ENCODE measurements at places on chromosomes 12 and 14.

GRCh38 chr14:72742838-72743195, 151.1 kb downstream of the DPF3 start:
- no peak for DNase-seq

DNA sequence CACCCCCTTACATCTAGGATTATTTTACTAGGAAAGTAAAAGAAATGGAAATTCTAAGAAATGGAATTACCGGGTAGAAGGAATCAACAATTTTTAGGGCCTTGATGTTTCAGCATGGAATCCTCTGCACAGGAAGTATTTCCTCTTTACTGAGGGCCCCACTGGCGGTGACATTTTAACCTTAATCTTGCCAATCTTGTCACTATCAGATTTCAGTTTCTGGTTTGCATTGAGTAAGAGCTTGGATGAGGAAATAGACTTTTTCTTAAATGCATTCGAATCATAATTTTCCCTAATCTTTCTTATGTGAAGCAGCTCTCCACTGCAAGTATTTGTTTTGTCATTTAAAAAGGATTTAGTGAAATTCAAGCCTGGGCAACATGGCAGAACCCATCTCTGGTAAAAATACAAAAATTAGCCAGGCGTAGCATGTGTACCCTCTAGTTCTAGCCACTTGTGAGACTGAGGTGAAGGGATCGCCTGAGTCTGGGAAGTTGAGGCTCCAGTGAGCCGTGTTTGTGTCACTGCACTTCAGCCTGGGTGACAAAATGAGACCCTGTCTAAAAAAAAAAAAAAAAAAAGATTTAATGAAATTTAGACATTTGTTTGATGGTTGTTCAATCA, 40.7 kb downstream of the TPCN1 start:
- DNase-seq = no peak

DNA sequence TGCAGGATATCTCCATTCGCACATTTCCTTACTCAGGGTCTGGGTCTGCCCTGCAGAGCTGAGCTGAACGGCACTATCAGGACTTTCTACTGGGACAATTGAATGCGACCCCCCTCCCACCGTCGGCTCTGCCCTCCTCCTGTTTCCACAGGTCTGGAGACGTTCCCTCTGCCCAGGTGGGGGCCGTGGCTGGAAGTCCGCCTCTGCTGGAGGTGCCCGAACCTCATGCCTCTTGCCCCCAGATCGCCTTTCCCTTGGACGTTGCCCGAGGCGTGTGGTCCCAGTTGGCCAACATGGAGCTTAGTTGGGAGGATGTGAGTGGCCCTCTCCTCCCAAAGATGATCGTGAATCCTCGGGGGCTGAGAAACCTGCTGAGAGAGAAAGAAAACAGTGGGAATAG, 21.2 kb upstream of the KLC1 start:
- no peak for DNase-seq

DNA sequence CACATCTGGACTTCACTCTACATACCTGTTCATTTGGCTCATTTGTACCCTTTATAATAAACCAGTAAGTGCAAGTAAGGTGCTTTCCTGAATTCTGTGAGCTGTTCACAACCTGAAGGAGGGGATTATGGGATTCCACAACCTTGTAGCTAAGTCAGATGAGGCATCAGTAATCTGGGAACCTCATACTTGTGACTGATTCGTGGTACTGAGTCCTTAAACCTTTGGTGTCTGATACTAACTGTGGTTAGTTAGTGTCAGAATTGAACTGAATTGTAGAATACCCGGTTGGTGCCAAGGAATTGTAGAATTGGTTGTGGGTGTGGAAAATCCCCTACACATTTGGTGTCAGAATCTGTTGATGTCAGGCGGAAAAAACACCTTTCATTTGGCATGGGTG, 83.4 kb downstream of the TMX1 start:
- DNase-seq = no peak

DNA sequence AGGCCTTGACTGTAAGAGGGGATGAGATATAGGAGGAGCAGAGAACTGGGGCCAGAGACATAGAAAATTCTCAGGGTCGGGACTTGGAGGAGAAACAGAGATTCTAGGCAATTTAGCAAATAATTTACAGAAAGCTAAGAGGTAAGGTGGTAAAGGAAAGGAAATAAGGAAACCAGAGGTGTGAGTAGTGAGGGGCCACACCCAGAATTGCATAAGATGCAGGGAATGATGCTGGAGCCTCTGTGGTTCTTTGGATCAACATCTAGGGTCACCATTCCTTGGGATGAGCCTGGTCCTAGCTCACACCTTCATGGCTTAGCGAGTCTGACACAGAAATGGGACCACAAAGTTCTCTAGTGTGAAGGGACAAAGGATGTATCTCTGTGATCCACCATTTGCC, 949 bp upstream of the SDR9C7 start:
- DNase-seq = no peak

DNA sequence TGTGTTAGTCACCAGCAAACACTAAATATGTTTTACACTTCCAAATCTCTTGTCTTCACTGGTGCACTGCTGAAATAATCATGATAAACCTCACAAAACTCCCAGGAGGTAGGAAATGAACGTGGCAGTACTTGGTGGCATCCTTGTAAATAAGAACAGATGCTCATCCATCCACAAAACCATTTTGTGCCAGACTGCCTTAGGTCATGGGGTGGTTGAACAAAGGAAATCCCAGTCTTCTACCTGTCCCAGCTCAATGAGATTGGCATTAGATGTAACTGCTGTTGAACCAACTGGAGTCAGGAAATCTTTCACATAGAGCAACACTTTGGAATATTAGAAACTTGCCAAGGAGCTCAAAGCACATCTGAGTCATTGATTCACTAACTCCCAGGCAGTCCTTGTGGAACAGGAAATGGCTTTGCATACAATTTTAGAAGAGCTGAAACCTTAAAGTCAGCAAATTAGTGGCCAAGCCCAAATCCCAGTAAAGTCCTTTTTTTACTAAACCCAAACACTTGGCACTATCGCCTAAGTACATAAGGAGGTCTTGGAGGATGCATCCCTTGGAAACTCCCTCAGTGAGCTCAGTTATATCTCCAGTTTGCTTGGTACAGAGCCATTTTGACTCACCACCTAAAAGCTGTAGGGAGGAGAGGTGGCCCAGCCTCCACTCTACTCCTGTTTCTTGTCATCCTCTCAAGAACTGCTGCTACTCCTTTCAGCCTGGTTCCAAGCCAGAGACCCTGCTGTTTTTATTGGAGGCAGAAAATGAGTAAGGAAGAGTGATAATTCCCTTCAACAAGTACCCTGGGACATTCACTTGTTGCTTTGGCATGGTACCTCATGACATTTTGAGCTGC, 208.0 kb downstream of the NOVA1 start:
- DNase-seq = peak; percentile 25

- no peak for DNase-seq
Measured at GRCh38 chr14:75222208-75222701, 45.8 kb upstream of the TMED10 start.

DNA sequence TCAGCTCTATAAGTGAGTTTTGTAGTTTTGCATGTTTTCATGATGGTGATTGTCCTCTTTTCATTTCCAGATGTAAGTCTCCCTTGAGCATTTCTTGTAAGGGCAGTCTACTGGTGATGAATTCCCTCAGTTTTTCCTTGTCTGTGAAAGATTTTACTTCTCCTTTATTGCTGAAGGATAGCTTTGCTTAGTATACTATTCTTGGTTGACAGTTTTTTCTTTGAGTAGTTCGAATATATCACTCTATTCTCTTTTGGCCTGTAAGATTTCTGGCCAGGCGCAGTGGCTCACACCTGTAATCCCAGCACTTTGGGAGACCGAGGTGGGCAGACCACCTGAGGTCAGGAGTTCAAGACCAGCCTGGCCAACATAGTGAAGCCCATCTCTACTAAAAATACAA, 23.6 kb downstream of the SIX4 start:
- DNase-seq = no peak

All from right hindlimb (tissue), 1 donor.